ENCODE measurements at places on chromosomes 2 and 18.

- DNase-seq, result no peak
Observed at GRCh38 chr18:6781142-6781714, 51.7 kb downstream of the ARHGAP28 start.

- DNase-seq, result no peak
Observed at GRCh38 chr2:180364719-180365118, 357.6 kb upstream of the CWC22 start.

GRCh38 chr2:101395545-101396315, 8.4 kb upstream of the CREG2 start:
- no peak for DNase-seq

DNA sequence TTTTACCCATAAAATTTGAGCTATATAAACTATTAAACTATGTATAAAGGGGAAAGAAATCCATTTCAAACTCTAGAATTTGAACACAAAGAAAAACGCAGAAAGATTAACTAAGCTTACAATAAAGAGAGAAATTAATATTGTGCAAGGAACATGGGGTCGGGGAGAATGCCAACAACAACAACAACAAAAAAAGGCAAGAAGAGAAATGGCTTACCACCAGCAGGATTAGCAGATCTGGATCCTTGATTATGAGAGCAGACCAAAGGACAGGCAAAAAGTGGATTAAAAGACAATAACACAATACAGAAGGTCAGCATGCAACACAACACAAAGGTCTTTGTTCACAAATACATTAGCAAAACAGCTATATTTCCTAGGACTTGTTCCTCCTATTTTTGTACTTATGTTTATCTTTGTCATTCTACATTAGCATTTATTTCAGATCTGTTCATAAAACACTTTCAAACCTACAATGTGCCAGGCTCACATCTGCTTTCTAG, 103.4 kb upstream of the RNU4ATAC start:
- no peak for DNase-seq

DNA sequence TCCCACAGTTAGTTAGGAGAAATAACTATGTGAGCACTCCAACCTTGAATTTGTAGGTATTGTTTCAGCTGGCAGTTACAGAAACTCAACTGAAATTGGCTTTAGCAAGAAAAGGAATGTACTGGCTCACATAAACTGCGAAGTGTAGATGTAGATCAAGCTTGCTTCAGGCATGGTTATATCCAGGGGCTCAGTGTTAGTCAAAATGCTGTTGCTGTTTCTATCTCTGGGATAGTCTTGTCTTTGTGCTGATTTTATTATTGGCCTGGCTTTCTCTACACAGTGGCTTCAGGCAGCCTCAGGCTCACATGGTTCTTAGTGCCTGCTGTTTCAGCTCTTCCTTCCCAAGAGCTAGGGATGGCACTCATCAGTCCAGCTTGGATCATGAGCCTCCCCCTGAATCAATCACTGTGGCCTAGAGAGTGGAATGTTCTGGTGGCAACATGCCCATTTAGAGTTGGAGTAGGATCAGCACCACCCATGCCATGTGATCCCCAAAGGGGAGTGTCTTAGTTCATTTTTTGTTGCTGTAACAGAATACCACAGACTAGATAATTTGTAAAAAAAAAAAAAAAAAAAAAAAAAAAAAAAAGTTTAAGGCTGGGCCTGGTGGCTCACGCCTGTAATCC, 69.1 kb upstream of the FOXI3 start:
- no peak for DNase-seq

DNA sequence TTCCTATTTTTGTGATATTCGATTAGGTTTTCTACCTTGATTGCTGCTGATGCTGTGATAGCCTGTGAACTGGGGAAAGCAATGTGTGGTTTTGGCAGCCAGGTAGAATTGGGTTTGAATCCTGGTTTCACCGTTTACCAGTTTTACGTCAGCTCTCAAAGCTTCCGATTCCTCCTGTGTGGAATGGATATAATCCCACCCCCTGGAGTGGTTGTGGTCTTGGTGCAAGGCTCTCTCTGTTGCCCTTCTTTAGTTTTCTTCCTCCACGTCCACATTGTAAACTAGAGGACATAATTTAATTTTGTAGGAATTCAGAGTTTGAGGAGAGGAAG, 45.0 kb downstream of the PHLPP1 start:
- no peak for DNase-seq

- no peak for DNase-seq
Observed at GRCh38 chr18:79567481-79568147, 112.0 kb upstream of the CTDP1 start.

DNA sequence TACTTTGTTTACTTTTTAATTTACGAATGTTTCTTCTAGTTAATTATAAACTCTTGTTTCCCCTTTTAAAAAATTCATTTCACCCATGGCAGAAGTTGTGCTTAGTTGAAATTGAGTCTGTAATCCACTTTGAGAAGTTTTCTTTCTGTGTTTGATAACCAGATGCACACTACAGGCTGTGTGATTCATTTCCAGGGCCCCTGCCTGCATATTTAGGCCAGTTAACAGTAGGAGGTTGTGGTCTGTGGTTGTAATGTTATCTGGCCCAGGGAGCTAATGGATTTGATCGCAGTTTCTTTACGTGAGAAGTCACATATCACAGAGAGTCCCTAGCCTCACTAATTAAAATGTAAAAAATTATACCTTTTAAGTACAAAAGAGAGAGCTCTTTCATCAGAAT, 3.3 kb downstream of the CDH7 start:
- no peak for DNase-seq

DNA sequence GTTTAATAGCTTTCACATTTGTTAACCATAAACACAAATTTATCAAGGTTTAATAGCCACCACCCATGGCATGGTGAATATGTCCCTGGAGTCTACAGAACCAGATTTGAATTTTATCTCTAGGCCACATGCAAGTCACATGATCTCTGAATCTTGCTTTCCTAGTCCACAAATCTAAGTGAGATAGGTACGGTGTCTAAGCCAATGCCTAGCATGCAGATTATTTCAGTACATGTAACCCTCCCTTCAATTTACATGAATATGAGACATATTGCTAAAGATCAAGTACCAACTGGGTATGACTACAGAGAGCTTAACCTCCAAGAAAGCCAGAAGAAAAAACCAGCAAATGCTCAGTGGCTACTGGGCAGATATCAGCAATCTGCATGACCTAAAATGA, 10.0 kb downstream of the ZNF24 start:
- DNase-seq, result no peak

GRCh38 chr18:7908681-7909299, 341.7 kb downstream of the PTPRM start:
- DNase-seq, result no peak

DNA sequence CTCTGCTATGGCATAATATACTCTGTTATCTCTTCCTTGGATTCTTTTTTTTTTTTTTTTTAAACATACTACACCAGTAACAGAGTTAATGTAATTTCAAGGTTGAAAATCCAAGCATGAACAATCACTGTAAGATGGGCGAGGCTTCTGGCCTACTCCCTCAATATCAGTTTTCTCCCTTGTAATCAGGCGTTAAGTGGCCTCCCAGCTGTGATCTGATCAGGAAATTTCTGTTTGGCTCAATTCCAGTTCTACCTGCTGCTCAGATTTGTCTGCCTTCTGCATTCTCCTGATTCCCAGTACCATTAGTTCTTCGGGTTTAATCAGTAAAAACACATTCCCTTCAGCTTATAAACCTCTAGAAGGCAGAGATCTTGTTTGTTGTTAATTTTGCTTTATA, 18.6 kb downstream of the PRKD3 start:
- DNase-seq, result no peak
